ENCODE measurements at places on chromosomes 1 and 21. TPM values are rescaled to one million over a fixed set of nuclear protein-coding genes. Genes with fewer than 3 reads are reported as not detected.

COL9A2 gene
- 5.7 TPM for total RNA-seq

RAB13 gene
- total RNA-seq, result 99.3 TPM

AMY1C gene
- total RNA-seq, result not detected

DNA sequence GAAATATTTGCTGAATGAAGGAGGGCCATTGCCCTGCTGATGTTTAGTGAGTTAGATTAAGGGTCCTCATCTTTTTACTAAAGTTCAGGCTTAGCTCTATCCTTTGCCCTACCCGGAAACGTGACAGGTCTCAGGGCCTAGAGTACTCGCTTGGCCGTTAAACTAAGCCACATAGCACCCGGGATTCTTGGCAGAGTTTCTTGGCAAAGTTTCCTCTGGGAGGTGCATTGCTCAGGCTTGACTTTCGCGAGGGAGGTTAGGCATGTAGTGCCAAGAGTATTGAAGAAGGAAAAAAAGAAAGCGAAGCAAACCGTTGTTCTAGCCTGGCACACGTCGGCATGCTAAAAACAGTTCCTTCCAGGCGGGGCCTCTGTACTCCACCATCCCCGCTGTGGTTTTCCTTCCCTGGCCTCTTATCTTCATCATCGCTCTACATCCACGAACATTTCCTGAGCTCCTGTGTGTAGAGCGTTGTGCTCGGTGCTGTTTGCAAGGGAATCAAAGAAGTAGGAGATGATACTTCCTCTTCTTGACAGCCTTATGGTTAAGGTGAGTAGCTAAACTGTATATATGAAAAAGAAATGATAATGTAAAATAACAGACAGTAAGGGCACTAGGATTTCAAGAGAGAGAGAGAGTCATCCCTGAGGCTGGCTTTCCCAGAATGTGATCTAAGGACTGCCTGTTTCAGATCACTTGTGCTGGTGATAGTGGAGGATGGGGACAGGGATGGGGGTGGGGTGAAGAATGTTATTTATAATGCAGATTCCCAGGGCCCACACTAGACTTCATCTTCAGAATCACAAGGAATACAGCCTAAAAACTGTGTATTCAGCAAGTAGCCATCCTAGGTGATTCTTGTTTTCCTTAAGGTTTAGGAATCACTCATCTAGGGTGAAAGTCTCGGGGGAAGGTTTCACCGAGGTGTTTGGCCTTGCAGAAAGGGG is 18.8 kb downstream of the RNF220 start:
- DNase-seq, result no peak

C8A gene
- total RNA-seq, result not detected

- no peak for DNase-seq
Measured at GRCh38 chr1:103230061-103230460, 121.7 kb upstream of the COL11A1 start.

DNA sequence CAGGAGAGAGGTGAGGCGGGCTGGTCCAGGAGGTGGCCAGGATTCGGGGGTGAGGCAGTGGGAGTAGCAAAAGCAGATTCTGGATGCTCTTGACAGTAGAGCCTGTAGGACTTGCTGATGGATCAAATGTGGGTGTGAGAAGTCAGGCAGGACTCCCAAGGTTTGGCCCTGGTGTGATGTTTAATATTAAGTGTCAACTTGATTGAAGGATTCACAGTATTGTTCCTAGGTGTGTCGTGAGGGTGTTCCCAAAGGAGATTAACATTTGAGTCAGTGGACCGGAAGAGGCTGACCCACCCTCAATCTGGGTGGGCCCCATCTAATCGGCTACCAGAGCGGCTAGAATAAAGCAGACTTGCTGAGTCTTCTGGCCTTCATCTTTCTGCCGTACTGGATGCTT is 6.8 kb upstream of the RAB4A start:
- no peak for DNase-seq

GRCh38 chr1:47223921-47224675 is 7.9 kb downstream of the TAL1 start:
- no peak for DNase-seq

DNA sequence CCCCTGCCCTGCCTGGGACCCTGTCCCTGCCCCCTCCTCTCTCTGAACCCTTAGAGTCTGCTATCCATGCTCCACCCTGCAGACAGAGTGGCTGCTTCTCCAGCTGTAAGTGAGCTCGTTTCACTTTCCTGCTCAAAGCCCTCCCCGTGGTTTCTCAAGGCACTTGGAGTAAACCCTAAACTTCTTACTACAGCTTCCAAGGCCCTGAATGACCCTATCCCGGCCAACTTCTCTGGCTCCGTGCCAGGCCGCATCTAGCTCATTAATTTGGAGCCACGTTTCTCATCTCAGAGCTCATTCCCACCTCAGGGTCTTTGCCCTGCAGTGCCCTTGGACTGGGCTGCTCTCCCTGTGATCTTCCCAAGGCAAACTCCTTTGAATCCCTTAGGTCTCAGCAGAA is 235.1 kb upstream of the RUNX1 start:
- DNase-seq, result peak; percentile 75

GRCh38 chr1:108592030-108592759 is 32.3 kb downstream of the EEIG2 start:
- no peak for DNase-seq
